ENCODE measurements at places on chromosomes 1 and 21.

DNA sequence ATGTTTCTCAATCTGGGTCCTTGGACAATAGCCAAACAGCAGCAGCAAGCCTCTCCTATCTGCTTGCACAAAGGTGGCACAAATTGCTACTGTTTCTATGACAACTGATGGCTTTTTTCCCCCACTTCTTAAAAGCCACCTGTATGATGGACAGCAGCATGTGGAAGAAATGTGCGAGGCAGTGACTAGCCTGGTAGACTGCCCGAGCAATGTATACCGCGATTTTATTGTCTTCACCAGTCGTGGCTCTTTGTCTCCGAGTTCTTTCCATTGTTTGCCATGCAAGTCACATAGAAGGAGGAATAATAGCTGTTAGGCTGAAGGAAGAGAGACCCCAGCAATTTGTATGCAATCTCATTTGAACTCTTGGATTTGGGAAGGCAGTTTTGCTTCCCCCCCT is 79.4 kb downstream of the S1PR1 start:
- no peak for DNase-seq

DNA sequence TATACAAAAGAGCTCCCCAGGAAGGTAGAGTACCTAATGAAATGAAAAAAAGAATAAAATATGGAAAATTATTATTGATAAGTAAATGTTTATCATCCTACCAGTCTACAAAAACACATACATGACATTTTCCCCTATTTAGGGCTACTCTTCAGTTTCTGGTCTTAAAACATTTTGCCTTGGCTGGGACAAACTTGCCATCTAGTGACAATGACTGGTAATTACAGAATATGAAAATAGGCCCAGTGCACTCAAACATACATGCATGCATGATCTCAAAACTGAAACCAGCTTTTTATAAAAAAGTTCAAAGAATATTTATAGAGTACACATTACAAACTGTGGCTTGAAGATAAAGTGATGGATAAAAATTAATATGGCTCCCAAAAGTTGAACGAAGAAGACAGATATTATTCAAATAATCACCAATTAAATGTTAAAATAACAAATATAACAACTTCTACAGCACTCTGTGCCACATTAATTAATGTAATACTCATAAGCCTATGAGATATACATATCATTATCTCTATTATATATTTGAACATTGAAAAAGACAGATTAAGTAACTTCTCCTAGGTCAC is 10.5 kb upstream of the RNPC3 start:
- DNase-seq = no peak

GRCh38 chr1:91622616-91623015 is 122.0 kb downstream of the CDC7 start:
- no peak for DNase-seq

DNA sequence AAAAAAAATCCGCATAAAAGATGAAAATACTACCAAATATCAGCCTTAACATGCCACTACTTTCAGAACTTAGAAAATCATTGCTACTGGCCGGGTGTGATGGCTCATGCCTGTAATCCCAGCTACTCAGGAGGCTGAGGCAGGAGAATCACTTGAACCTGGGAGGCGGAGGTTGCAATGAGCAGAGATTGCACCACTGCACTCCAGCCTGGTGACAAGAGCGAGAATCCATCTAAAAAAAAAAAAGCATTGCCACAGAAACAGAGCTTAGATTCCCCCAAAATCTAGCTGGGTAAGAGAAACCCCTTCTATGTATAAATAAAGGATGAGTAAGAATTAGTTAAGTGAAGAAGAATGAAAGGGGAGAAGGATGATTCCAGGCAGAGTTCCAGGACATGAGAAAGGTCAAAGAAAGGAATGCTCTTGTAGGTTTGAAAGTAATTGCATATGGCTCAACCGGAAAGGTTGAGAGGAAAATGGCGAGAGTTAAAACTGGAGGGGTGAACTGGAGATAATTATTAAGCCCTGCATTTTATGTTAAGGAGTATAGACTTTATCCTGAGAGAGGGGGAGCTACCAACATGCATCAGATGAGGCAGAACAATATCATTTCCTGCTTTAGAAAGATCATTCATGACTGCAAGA is 19.7 kb upstream of the NRDC start:
- DNase-seq = no peak

DNA sequence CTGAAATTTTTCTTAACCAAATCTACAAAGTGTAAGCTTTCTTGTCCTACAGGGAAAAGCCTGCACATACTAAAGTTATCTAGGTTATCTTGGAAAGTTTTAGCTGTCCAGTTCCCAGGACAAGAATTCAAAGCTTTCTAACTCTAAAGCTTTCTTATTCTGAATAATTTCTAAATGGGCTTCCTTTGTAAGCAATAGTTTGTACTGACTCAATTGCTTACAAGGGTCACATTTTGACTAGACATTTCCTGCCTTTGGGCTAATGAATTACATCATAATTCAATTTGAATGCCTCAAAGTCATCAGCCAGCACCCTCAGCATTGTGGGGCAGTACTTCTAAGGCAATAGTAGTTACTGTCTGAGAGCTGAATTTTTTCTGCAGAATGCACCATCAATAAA is 223.0 kb downstream of the LTN1 start:
- no peak for DNase-seq

DNA sequence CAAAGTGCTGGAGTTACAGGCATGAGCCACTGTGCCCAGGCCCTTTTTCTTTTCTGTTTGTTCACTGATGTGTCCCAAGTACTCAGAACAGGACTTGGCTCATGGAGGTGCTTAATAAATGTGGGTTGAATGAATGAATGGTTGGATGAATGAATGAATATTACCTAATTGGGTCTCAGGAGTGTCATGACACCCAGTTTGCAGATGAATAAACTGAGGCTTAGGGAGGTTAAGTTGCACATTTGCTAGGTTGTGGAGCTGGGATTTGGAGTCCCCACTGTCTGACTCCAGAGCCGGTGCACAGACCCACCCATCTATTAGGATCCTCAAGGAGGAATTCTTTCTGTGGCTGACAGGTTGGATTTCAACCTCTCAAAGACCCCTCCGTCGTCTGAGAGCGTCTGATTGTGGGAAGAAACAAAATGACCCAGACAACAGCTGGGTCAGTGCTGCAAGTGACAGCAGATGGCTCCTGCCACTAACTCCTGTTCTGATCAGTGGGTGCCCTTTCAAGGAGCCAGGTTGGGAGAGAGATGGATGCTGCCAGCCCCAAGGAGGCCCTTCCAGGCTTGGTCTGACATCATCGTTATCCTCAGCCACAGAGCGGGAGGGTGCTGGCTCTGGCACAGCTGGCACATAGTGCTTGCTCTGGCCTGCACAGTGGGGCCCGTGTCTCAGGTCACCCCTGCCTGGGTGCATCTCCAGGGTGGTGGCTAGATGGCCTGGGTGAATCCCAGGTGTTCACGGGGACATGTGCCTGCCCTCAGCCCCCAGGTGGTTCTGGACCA is 24.2 kb downstream of the ARHGEF10L start:
- DNase-seq = no peak

DNA sequence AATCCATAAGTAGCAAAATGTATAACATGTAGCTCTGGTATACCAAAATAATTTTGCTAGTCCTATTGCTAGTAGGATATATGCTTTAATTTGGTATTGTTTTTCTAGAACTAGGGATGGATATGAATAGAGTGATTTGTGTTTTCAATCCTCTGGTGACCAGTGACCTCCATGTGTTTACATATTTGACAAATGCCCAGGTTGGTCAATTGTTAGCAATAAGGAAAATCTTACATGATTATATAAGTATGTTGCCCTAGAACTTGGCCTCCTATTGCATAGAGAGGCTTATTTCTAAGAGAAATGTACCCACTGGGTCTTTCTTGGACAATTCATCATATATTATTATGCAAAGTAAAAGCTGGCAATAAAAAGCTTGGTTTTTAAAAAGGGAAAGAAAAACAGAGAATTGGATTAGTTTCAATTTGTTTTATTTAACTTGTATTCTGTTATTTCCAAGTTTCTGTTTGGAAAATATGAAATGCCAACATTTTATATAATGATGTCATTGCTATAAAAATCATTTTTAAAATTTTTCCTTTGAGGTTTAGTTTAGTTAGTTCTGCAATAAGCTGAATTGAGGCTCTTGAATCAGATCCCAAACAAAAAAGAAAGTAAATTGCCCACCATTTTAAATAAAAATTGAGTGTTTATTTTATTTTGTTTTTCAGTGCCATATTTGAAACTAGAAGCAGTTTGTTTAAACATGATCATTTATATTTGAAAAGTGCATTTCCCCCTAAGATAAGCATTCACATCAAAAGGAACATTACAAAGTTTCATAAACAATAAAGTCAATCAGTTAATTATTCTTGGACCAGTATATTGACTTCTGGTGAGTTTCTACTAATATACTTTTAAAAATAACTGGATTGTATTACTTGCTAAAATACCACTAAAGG is 210.9 kb downstream of the ZC3H11B start:
- DNase-seq = no peak

DNA sequence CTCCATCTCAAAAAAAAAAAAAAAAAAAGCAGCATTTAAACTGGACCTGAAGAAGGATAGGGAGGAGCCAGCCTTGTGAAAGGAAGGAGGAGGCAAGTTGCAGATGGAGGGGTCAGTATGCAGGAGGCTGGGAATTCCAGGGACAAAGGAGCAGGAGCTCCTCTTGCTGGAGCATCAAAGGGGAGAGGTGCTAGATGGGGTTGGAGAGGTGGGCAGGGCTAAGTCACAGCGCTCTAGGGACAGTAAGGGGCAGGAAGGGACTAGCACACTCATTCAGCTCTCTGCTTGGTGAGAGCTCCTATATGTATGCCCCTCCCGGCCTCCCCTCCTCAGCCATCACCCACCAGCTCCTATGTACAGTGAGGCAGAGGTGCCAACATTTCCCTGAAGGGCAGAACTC is 26.8 kb downstream of the MAP7D1 start:
- no peak for DNase-seq

DNA sequence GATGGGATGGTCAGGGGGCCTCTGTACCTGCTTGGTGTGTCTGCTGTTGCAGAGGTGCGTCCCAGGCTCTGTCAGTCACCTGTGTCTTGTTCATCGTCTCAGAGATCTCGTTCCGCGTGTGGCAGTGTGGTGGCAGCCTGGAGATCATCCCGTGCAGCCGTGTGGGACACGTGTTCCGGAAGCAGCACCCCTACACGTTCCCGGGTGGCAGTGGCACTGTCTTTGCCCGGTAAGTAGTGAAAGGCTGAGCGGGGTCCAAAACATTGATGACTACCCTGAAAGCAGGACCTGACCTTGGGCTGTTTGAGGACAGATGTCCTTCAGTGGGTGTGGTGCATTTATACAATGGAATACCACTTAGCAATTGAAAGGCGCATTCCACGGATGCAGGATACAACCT is 171.0 kb downstream of the PGBD5 start:
- no peak for DNase-seq

DNA sequence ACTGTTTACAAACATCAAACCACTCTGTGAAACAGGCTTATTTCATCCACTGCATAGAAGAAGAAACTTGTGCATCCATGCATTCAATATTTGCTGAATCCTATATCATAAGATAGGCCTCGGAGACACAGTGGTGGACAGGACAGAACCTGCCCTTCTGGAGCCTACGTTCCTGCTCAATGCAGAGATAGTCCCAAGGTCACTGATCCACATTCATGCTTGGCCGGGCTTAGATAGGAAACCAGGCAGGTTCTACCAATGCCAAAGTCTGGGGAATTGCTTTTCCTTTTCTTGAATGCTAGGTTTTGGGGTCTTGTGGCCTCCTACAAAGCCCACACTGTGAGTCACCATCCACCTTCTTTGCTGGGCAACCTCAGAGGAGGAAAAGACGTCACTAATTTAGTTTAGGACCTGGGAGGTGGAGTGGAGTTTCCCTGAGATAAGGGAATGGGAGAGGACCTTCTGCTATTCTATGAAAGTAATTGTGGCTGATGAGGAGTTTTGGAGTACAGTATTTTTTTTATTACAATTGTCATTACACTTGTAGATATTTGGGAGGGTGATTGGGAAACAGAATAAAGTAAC is 99.7 kb upstream of the CD34 start:
- DNase-seq = no peak

DNA sequence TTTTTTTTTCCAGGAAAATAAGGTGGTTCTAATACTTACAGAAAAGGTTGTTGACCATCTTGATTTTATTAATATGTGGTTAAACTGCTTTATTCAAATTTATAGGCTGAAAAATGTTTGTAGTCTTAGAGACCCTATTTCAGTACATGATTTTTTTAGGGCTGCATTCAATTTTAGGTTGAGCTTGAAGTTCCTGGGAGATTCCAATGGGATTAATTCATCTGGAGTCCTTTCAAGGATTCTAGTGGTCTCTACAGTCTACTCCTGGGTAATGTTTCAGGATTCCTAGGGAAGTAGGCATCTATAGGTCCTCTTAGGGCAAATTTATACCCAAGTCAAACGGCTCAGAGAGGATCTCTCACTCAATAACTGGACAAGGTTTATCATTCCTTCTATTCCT is 126.7 kb downstream of the HMCN1 start:
- DNase-seq = no peak

- DNase-seq = no peak
Measured at GRCh38 chr1:221274373-221274772, 395.1 kb downstream of the HLX start.

DNA sequence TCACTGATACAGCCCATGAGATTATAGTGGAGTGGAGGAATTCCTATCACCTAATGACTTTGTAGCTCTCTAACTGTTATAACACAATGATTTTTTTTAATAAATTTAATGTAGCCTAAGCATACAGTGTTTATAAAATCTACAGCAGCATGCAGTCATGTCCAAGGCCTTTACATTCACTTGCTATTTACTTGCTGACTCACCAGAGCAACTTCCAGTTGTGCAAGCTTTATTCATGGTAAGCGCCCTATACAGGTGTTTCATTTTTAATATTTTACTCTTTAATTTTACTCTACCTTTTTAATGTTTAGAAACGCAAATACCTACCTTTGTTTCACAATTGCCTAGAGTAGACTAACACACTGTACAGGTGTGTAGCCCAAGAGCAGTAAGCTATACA is 1652.2 kb downstream of the BRINP3 start:
- DNase-seq = no peak

DNA sequence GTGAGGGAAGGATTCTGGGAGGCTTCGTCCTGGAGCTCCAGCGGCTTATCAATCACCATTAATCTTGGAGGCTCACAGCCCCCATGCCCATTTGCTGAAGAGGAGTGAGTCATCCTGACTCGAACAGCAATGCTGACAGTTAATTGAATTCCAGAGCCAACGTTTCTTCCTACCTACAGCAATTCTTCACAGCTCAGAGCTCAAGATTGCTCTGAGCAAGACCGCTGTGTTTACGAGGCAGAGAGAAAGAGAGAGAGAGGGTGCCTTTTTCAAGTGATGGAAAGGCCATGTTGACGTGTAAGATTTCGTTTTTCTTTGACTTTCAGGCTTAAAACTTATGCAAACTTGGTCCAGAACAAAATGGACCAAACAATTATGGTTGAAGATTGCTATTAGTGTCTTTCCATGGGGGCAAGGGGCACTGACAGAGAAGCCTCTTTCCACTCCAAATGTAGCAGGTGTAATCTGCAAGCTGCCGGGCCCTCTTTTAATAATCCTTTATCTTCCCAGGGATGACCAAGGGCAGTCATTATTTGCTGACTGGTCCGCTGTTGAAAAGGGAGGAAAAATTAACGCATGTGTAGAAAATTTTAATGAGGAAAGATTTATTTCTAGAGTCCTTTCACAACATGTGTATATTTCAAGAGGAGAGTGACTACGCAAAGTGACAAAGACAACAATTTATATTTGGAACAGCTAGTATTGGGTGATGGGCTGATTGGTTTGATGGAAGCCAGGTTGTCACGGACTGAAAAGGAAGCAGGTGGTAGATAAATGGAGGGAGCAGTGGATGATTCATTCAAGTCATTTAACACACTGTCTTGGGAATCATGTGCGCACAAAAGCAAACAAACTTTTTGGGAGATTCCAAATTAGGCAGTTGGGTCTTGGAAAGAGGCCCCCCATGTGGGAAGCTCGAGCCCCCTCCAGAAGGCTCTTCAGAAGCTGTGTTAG is 136.1 kb upstream of the IRF2BP2 start:
- no peak for DNase-seq

All from stimulated activated CD4-positive, alpha-beta T cell treated with anti-CD3 and anti-CD28 coated beads, Interleukin-15, amount 100 ng/mL, for 1 hour (primary cell).